ENCODE measurements at places on chromosomes 11 and 22. TPM values are rescaled to one million over a fixed set of nuclear protein-coding genes. Genes with fewer than 3 reads are reported as not detected.

- no peak overlapping the region for H3K4me3 ChIP-seq
- no peak overlapping the region for H3K27ac ChIP-seq
- no peaks in the 10 kb centered on the region for H3K36me3 ChIP-seq
- no peaks in the 10 kb centered on the region for H3K27me3 ChIP-seq
- no peak for DNase-seq
These were observed 51.7 kb downstream of the HSD17B12 start for GRCh38 chr11:43732225-43732624.

- H3K36me3 ChIP-seq: no peaks in the 10 kb centered on the region
- H3K27me3 ChIP-seq: no peaks in the 10 kb centered on the region
- no peak overlapping the region for H3K27ac ChIP-seq
- H3K4me3 ChIP-seq: no peak overlapping the region
These were observed 128.6 kb upstream of the DDI1 start for GRCh38 chr11:103907548-103908455.

- no peak overlapping the region for H3K4me3 ChIP-seq
- no peak overlapping the region for H3K27ac ChIP-seq
- no peaks in the 10 kb centered on the region for H3K27me3 ChIP-seq
- no peak for DNase-seq
These were observed 53.4 kb downstream of the SLC1A2 start for GRCh38 chr11:35365961-35366360.

DNA sequence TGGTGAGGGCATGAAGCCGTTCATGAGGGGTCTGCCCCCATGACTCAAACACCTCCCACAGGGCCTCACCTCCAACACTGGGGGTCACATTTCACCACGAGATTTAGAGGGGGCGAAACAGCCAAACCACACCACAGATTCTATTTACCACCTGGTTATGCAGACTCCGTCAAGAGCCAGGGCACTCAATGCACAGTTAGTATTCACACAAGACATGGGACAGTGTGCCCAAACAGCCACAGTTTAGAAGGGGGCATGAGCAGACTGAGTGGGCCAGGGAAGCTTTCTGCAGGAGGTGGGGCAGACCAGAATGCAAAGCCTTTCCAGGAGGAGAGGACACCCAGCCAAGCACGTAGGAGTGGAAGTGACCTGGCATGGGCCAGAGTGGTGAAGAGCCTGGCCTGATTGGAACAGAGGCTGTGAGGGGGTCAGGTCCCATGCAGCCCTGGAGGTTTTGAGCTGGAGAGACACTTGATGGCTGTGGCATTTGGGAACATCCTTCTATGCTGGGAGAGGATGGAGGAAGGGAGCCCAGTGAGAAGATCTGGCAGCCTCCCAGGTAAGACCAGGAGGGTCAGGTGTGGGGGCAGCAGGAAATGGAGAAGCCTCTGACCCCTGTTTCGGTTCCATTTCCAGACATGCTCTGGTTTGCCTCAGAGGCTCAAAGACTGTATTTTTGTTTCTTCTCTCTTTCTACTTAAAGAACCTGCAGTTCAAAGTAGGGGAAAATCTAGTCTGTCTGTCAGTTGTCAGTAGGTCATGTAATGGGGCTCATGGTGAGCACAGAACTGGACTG lies 199.1 kb upstream of the NCAM1 start:
- H3K4me1 ChIP-seq: no peaks in the 10 kb centered on the region
- H3K4me3 ChIP-seq: no peak overlapping the region
- no peak overlapping the region for H3K27ac ChIP-seq
- DNase-seq: no peak
- H3K27me3 ChIP-seq: no peaks in the 10 kb centered on the region

GRCh38 chr11:65868076-65868667 lies 4.4 kb downstream of the EFEMP2 start:
- no peak for DNase-seq
- H3K36me3 ChIP-seq: peaks cover 24% of the 10 kb centered on the region
- no peak overlapping the region for H3K27ac ChIP-seq
- no peak overlapping the region for H3K4me3 ChIP-seq

The MPPED1 gene
- not detected for total RNA-seq

The MUC6 gene
- not detected for total RNA-seq

The FOLR2 gene
- total RNA-seq: not detected

The F2 gene
- total RNA-seq: not detected

Measured in CD8-positive, alpha-beta memory T cell (primary cell).